NCI-H1417 treated with DMSO at 0.1 percent for 48 hours (cell line): ENCODE measurements at places on chromosomes 3 and 15.

DNA sequence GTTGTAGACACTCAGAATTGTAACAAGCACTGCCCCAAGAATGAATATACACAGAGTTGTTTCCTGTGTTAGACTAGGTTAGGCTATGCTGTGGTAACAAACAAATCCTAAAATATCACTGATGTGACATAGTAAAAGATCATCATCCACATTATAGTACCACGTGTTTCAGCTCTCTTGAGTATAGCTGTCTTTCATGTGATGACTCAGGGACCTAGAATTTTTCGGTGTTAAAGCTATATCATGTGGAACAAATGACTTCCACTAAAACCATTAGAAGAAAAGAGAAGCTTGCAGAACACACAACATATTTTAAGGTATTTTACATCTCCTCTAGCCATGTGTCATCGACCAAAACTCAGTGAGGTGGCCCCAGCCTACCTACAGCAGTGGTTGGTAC lies 307.9 kb upstream of the RBMS3 start:
- DNase-seq, result no peak

DNA sequence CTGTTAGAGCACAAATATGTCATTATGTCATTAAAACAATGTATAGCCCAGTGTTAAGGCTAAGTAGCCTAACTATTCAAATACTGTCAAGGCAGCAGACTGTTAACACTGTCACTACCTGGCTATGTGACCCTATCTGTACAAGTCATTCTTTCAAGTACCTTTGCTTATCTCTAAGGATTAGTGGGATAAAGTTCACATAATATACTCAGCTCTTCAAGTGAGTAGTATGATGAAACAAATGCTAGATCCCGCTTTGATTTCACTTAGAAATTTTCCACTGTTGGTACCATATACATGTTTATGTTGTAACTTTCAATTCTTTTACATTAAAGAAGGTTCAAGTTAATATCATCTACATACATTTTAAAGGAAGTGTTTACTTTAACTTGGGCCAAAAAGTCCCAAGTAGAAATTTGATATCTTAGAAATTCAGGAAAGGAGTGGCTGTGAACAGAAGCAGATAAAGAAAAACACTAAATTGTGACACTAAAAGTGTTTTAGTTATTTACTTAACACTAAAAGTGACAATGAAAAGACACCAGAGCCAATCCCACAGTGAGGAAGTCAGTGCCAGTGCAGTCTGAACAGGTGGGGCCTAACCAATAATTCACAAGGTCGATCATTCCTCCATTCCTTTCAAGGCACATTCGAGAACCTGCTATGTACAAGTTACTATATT lies 4.8 kb upstream of the RFX7 start:
- no peak for DNase-seq

- DNase-seq, result no peak
Measured at GRCh38 chr3:71753701-71754609, at the start of gene GPR27. Gene GPR27, plus strand, starts transcription at chr3:71753855. Its CDS starts 195 bp downstream, at chr3:71754050.

GRCh38 chr15:89669941-89670340 lies 9.2 kb downstream of the PLIN1 start:
- DNase-seq, result no peak

DNA sequence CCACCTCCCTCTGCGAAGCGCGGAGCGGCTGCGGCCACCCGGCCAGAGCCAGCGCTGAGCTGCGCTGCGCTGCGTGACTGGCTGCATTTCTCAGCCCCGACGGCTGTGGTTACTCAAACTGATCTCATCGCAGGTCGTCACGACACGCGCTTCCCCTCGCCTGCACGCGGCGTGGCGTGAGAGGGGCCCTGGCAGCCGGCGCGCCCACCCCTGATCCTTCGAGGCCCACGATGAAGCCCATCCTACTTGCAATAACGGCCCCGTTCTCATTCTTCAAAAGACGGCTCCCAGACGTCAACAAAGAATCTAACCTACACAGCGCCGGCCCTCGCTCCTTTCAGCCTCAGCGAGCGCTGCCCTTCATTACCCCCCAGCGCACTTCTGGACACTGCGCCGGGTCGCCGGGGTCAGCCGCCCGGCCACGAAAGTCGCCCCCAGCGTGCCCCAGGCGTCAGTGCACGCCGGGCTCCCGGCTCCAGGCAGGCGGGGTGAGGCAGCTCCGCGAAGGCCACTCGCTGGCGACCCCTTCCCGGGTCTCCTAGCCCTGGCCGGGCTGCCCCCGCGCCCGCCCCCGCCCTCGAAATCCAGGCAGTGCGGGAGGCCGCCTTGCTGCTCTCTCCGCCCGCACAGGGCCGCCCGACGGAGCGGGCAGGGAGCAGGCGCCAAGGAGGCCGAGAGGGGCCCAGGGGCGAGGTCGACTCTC lies 9.9 kb upstream of the LEKR1 start:
- no peak for DNase-seq

DNA sequence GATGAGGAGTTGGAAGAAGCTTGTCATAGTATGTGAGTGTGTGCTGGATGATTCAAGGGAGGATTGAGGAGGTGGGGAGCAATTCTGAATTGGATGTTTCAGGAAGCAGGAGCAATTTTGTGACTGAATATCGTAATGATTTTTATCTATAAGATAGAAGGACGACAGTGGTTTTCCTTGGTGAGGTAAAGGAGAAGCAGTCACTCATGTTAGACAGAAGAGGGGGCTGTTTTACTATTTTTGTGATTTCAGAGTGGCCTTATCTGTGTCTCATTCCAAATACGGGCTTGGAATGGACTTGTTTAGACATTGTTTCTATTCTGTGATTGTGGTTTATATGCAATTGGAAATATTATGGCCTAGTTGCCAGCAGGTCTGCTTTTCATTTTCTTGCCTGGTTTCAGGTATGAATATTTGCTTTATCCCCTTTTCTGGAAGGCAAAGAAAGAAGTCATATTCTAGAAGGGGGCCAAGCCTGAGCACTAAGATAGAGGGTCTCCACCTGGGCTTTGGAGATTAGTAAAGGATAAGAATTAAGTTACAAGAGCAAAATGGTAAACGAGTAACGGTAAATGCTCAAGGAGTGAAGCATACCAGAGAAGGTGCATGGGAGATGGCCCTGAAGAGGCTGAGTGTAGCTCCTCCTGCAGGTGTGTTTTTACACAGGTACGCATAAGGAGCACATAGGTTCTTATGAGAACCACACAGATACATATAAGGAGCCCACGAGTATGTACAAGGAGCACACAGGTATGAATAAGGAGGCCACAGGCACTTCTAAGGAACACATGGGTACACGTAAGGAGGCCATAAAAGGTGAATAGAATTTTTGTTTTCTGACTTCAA lies 124.6 kb upstream of the KCNAB1 start:
- no peak for DNase-seq

DNA sequence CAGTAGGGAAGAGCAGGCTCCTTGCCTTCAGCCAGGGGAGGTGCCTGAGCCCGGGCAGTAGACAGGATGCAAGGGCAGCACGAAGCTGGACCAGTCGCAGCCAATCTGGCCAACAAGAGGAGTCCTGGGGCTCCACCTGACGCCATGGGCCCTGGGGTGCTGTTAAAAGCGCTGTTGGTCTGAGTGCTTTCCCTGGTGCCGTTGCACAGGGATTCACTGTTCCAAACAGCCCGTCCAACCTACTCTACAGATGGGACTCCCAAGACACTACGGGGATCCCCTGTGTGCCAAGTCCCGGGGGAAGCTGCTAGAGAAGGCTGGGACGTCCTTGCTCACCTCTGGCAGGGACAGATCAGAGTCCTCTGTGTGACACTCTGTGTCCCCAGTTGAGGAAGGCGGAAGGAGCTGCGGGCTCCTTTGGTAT lies 632 bp downstream of the CTSH start:
- DNase-seq, result no peak

DNA sequence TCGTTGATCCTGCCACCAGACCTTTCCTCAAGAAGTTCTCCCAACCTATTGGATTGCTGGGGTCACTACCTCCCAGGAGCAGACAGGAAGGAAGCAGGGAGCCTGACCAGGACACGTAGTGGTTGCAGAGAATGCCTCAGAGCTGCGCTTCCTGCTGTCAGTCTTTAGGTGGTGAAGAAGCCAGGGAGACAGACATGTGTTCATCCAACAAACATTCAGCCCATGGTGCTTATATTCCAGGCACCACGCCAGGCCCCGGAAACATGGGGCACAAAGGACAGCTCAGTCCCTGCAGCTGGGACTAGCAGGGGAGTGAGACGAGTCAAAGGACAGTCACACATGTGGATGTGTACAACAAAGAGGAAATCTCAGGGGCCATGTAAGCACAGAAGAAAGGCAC lies 26.0 kb upstream of the CORO2B start:
- DNase-seq, result no peak

DNA sequence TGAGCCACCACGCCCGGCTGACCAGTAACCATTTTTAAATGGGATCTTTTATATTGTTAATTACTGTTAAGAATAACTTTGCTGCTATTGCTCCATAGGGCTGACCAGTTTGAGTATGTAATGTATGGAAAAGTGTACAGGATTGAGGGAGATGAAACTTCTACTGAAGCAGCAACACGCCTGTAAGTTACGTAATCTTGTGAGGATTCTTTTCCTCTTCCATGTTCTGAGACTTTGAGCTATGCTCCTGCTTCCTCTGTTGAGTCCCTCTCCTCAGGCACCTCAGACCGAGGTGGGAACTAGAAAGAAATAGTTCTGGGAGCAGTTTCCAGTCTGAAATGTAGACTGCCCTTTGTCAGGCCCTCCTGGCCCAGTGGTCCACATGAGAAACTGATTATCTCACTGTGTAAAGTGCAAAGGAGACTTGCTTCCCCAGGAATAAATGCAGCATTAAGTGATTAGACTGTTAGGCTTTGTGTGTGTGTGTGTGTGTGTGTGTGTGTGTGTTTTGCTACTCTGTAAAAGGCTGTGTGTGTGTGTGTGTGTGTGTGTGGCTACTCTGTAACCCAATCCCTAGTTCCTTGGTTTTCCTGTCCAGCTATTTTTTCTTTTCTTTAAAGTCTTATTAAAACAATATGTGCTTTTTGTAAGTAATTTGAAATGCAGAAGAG lies 5.2 kb downstream of the POLR2H start:
- DNase-seq, result no peak

DNA sequence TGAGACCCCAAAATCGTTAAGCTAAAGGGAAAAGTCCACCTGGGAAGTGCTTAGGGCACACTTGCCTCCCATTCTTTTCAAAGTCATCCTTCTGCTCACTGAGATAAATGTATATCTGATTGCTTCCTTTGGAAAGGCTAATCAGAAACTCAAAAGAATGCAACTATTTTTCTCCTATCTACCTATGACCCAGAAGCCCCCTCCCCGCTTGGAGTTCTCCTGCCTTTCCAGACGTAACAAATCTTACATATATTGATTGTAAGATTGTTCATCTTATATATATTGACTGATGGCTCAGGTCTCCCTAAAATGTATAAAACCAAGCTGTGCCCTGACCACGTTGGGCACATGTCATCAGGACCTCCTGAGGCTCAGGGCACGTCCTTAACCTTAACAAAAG lies 56.8 kb upstream of the ACAN start:
- no peak for DNase-seq

DNA sequence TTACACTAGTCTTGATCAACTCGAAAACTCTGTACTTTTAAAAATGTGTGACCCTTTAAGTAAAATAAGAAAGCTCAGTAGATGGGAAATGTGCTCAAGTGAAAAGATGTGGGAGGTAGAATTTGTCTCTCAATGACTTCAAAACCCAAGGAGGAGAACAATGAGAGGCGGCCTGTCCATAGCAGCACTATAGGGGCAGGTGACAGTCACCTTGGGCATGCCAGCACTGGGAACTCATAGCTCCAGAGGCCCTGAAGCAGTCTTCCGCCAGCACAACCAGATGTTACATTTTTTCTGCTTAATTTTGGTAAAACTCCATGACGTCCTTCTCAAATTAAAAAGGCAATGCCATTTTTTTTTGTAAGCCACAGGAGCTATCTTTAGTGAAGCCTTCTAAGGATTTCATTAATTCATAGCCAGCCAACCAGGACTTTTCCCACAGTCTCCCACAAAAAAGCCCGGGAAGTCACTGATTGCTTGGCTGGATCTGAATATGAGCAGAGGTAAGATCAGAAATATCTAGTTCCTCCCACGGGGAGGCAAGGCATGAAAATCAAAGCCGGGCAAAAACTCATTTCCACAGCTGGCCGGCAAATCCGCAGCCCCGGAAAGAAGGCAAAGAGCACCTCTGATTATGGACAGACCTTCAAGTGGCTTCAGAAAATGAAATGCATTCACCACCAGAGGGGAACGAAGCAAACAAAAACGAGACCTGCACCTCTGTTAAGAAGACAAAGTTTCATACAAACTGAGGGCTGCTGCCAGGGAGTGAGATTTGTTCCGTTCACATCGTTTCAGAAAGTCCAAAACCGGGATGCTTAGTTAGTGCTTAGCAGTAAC lies 10.5 kb downstream of the IL17RD start:
- DNase-seq, result no peak
